GM12864 (cell line): ENCODE measurements at places on chromosomes 16 and 17.

DNA sequence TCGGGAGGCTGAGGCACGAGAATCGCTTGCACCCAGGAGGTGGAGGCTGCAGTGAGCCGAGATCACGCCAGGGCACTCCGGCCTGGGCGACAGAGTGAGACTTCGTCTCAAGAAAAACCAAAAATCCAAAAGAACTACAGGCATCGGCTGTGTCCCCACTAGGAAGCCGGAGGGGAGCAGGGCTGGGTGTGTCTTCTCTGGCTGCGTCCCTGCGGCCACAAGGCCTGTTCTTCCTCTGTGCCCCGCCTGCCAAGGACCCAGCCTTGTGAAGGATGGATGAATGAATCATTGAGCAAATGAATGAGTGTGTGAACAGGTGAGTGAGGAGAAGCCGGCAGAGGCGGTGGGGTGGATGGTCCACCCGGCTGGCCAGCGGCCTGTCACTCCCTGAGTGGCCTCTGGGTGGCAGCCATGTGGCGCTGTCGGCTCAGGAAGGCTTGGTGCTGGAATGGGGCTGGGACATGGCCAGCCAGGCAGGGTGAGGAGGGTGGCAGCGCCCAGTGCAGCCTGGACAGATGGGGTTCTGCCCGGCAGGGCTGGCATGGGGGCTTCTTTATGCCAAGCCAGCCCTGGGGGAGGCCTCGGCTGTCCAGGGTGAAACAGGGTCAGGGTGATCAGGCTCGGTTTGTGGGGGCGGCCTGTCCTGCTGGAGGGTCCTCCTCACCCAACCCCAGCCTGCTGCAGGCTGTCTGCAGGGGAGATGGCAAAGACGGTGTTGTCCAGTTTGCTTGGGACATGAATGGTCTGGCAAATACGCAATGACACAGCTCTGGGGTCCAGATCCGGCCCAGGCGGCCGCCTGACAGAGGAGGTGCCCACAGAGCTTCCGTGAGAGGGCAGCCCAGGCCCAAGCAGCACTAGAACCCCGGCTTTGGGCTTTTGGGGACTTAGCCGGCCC lies 21.7 kb downstream of the SLC25A10 start:
- DNase-seq, result no peak

- no peak for DNase-seq
Measured at GRCh38 chr17:18626152-18626870, 17.9 kb downstream of the TBC1D28 start.

GRCh38 chr17:10265100-10265810 lies 66.8 kb upstream of the GAS7 start:
- DNase-seq, result no peak

DNA sequence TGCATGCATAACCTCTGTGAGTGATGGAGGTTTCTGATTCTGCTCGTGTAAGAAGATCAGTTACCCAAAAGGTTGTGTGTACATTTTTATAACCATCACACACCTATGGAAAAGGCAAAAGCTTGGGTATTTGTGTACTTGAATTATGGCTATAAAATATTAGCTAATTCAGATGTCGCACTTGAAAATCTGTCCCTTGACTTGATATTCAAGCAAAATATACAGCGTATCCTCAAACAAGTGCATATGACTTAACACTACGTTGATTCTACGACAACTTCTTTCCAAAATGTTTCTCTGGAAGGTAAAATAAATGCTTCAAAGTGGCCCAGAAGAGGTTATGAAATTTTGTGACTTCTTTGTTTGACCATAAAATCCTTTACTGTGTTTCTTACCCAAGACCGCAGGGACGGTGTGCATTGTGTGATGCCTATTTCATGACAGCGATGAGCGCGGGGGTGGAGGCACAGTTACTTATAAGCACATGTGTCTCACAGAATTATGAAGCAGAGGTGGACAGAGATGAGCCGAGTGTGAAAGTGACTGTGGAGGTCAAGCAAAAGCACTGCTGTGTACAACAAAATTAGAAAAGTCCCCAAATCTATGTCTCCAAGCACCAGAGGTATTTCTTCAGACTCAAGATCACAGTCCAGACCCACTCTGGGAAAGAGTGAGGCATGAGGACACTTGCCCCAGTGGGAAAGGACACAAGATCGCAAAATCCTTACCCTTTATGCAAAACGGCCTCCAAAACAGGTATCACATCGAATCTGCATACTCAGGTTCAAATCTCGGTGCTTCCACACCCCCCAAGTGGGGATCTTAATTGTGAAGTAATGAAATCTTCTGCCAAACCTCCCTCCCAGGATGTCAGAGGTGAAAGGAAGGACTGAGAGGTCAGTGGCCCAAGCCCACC lies 4.1 kb upstream of the HOXB9 start:
- no peak for DNase-seq

- no peak for DNase-seq
Measured at GRCh38 chr16:55284718-55285099, 39.3 kb upstream of the IRX6 start.

DNA sequence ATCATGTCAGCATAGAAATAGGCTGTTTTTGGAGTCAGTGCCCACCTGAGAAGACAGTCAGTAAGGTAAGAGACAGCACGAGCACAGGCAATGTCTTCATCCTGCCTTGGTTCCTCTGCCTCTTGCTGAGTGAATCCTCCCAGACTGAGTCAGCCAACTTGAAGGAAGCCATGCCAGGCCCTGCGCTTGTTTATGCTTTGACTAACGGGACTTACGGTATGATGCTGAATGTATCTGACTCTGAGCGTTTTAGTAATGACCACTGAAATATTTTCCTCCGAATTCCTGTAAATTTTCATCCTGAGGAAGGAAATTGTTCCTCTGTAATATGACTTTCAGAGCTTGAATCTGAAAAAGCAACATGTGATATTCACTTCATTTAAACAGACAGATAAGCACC lies 18.0 kb downstream of the C17orf67 start:
- DNase-seq, result no peak

GRCh38 chr17:29718446-29719039 lies 95.8 kb upstream of the CORO6 start:
- no peak for DNase-seq

- no peak for DNase-seq
Measured at GRCh38 chr16:66156538-66156937, 210.0 kb upstream of the CDH5 start.

GRCh38 chr17:1186923-1187771 lies 7.4 kb upstream of the ABR start:
- no peak for DNase-seq

DNA sequence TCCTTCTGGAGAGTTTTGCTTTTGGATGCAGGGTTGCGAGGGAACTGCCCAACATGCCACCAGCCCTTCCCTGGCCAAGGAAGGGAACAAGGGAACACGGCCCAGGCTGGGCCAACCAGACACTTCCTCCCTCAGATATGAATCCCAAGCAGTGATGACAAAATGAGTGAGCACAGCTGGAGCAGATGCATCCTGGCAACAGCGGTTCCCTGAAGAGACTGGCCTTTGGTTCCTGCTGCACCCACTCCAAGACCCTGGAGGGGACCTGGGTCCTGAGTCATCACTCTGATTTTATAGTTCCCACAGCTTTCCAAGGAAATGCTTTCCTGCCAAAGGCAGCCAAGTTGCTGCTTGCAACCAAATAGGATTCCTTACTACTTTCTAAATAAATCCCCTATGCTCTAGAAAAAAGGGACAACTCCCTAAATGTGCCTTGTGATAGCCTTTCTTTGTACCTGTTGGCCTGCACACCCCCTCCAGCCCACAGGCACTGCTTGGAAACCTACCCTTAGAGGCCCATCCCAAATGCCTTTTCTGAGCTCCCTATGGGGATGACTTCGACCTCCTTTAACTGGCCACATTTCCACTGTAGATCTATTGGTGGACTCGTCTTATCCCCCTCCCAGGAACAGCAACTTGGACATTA lies 5.3 kb downstream of the ST3GAL2 start:
- no peak for DNase-seq

DNA sequence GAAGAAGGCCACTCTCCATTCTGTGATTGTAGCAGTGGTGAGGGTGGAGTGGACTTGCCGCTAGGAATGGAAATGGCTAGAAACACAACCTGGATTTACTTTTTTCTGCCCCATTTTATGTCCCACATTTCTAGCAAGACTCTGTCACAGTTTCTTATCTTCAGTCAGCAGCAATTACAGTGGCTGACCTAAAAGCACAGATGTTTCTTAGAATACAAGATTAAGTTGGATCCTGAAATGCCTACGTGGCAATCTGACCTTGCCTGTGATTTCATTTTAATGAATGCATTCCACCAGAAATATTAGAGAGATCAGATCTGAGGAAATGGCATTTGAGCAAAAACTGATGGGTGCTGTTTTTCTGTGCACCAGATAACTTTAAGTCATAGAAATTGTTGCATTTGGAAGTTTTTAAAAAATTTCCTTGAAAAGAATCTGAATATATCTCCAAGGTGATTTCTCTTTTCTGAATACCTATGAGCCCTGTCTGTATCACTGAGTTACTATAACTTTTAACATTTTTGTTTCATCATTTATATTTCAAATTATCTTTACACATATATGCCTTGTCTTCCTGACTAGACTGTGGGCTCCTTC lies 5.4 kb downstream of the HEATR3 start:
- DNase-seq, result no peak

GRCh38 chr17:61395409-61395982 lies 4.1 kb upstream of the TBX2 start:
- no peak for DNase-seq

GRCh38 chr17:68598074-68598473 lies 3.1 kb downstream of the FAM20A start:
- no peak for DNase-seq

DNA sequence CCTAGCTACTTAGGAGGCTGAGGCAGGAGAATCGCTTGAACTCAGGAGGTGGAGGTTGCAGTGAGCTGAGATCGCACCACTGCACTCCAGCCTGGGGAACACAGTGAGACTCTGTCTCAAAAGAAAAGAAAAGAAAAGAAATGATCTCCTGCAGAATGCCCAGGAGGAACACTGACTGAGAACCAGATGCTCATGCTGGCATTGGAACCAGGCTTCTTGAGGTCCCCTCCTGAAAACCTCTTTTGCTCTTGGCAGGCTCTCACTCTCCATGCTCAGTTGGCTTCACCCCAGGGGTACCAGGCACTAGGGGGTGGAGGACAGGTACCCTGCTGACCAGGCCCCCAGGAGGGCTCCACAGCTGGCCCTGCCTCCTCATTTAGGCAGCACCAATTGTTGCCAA lies 8.5 kb upstream of the TNFRSF17 start:
- DNase-seq, result no peak

DNA sequence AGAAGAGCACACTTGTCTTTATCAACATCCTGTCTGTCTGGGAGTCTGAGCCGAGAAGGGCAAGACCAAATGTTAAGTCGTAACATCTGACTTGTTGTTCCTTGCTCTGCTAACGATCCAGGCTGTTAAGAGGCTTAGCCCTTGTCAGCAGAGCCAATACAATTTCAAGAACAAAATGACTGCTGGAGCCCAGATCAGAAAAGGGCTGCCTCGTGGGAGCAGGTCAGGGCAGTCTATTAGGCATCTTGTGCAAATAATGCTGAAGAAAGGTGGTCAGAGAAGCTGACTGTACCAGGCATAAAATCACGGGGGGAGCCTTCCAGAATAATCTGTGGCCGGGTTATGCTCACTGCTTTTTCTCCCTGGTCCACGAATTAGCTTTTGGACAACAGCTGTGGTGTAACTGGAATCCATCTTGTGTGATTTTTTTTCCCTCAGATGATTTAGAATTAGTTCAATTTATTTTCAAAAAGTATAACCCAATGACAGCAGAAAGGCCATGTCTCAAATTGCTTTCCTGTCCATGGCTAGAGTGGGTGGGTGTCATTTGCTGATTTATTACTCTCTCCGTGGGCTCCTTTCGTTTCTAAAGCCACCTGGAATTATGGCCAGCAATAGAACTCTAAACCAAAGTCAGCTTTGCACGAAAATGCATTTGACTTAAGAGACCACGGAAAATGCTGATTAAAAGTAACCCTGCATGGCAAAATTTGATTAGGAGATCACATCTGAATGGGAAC lies 221.1 kb upstream of the HSBP1 start:
- no peak for DNase-seq

DNA sequence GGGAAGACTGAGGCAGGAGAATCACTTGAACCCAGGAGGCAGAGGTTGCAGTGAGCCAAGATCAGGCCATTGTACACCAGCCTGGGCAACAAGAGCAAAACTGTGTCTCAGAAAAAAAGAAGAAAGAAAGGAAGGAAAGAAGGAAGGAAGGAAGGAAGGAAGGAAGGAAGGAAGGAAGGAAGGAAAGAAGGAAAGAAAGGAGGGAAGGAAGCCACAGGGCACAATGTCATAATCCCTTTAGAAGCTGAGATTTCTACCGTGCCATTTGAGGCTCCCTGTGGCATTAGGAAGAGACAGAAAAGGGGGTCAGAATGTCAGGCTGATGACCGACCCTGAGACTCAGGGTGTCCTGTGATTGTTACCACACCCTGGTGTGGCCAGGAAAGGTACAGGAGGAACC lies 6.6 kb downstream of the GNGT2 start:
- DNase-seq, result no peak

DNA sequence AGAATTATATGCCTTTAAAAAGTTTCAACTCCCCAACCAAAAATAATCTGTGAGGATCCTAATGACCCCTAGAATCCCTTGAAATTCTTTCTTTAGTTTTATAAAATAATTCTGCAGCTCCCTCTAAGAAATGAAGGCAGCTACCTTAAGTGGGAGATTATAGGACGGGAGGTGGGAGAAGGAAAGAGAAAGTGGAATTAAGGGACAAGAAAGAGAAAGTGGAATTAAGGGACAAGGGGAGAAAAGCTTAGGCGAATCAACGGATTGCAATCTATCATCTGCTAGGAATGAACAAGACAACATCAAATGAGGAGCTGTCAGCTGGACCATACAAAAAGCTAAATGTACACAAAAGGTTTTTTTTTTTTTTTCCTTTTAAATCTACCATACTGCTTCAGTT lies 262.0 kb downstream of the ZFHX3 start:
- no peak for DNase-seq

DNA sequence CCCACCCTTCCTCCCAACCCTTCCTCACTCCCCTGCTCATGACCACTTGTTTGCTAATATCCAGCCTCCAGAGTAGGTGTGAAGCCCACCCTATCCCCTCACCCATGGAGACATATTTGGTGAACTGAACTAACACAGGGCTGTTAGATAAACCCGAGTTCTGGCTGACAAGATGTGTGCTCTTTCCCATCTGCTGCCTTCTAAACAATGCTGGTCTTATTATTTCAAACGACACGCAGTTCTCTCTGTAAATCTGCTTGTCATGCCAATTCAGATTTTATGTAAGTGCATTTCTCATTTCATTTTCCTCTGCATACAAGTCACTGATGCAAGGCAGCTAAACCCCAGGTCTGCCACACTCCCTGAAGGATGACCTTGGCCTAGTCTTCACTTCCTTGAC lies 343.0 kb upstream of the CDH5 start:
- DNase-seq, result no peak

DNA sequence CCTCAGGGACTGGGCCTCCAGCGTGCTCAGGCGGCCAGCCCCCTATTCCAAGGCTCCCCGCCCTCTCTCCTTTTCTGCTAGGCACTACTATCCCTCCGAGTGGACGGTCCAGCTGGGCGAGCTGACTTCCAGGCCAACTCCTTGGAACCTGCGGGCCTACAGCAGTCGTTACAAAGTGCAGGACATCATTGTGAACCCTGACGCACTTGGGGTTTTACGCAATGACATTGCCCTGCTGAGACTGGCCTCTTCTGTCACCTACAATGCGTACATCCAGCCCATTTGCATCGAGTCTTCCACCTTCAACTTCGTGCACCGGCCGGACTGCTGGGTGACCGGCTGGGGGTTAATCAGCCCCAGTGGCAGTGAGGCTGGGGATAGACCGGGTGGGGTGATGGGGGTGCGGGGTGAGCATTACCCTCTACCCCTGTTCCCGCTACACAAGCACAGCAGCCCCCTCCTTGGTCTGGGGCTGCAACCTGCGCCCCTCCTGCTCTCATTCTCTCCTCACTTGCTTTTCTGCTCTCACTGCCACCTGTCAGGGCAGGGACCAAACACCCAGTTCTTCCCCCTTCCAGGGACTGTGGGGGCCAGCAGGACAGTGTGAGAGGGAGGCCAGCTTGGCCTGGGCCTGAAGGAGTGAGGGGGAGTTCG lies 1.1 kb downstream of the PRSS41 start:
- no peak for DNase-seq
